Fibroblast of skin of abdomen (primary cell): ENCODE measurements at places on chromosomes 2 and 18.
A peak's percentile ranks its signal among the peaks of the same experiment; 100 is the strongest.

DNA sequence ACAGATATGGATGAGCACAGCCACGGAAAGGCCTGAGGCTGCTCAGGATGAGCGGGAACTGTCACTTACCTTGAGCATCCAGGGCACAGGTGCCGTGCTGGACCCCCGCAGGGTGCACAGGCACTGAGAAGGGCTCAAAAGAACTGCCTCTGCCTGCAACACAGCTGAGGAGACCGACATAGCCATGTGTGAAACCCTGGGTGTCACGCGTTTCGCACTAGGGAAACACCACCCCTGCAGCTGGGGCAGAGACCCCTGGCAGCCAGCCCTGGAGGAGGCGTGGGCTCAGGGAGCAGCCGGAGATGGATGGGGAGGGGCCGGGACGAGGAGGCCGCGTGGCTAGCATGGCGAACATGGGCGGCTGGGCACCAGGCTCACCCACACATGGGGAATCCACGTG is 228.9 kb downstream of the EIPR1 start:
- DNase-seq: no peak

DNA sequence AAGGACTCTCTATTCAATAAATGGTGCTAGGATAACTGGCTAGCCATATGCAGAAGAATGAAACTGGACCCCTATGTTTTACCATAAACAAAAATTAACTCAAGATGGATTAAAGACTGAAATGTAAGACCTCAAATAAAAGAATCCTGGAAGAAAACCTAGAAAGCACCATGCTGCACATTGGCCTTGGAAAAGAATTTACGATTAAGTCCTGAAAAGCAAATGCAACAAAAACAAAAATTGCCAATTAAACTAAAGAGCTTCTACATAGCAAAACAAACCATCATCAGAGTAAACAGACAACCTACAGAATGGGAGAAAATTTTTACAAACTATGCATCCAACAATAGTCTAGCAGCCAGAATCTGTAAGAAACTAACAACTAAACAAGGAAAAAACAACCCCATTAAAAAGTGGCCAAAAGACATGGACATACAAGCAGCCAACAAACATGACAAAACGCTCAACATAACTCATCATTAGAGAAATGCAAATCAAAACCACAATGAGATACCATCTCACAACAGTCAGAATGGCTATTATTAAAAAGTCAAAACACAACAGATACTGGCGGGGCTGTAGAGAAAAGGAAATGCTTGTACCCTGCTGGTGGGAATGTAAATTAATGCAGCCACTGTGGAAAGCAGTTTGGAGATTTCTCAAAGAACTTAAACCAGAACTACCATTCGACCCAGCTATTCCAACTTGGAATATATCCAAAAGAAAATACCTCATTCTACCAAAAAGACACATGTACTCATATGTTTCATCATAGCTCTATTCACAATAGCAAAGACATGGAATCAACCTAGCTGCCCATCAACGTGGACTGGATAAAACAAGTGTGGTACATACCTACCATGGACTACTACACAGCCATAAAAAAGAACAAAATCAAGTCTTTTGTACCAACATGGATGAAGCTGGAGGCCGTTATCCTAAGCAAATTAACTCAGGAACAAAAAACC is 30.6 kb downstream of the SEPTIN10 start:
- peak; percentile 18 for DNase-seq

GRCh38 chr2:135651717-135652116 is 89.9 kb upstream of the UBXN4 start:
- no peak for DNase-seq

DNA sequence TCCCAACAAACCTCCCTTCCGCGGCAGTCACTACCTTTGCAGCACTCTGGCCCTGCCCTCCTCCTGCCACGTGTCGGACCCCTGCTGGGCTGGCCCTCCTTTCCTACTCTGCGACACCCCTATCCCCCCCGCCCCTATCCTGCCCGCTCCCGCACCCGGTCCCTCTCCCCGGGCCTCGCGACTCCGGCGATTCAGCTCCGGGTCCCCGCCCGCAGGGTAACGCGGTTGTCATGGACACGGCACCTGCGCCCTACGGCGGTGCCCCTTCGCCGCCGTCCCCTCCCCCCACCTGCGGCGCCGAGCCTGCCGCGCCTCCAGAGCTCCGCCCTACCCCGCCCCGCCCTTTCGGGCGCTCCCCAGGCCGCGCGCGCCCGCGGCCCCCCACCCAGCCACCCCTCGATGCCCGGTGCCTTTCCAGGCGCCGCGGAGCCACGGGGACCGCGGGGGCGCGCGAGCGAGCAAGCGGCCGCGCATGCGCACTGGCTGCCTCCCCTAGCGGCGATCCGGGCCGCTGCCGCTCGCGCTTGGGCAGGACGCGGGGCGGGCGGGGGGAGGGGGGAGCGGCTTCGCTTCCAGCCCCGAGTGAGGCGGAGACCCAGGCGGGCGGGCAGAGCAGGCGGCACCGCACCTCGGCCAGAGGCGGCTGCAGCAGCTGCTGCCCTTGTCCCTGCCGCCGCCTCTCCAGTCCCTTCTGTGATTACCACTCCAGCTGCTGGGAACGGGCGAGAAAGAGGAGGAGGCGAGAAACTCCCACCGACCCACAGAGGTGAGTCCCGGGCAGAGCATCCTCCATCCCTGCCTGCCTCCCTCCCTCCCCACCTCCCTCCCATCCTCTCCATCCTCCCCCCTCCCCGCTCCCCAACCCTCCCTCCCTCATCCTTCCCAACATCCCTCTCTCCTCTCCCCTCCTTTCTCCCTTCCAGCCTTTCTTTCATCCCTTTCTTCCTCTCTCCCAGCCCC is at the start of gene CTNNA2:
Gene CTNNA2, plus strand, starts transcription at position 610 of the 960 bp plus-strand sequence.
- peak; percentile 13 for DNase-seq
